ENCODE measurements at places on chromosomes 11 and 22.

DNA sequence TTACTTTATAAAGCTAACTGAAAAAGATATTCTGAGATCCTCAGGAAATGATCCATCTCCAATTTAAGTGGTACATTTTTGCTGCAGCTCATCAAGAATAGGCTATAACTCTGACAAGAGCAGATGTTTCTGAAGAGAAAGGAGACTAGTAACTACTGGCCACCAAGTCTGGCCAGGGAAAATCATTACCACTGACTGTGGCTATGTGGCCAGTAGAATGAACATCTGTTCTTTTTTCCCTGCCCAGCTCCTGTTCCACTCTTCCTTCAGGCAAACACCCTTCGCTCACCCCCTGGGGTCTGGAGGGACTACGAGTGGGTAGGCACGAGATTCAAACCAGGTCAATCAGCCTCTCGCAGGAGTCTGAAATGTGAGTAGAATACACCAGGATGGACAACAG, 23.9 kb downstream of the TMEM123 start:
- no peak for DNase-seq

- no peak for DNase-seq
These were observed 19.0 kb upstream of the MYH9 start for GRCh38 chr22:36406721-36407120.

GRCh38 chr11:111561791-111562325, 21.3 kb downstream of the LAYN start:
- DNase-seq: no peak

GRCh38 chr11:1705126-1706052, 8.4 kb downstream of the KRTAP5-6 start:
- DNase-seq: no peak

GRCh38 chr22:38656256-38657044, at the start of the genes CBY1 and FAM227A:
CBY1 (plus strand) TSS chr22:38656638; CDS start chr22:38668055, 11,417 bp downstream.
FAM227A (minus strand) TSS chr22:38656392; CDS start chr22:38650168, 6,224 bp downstream.
- peak; percentile 75 for DNase-seq

DNA sequence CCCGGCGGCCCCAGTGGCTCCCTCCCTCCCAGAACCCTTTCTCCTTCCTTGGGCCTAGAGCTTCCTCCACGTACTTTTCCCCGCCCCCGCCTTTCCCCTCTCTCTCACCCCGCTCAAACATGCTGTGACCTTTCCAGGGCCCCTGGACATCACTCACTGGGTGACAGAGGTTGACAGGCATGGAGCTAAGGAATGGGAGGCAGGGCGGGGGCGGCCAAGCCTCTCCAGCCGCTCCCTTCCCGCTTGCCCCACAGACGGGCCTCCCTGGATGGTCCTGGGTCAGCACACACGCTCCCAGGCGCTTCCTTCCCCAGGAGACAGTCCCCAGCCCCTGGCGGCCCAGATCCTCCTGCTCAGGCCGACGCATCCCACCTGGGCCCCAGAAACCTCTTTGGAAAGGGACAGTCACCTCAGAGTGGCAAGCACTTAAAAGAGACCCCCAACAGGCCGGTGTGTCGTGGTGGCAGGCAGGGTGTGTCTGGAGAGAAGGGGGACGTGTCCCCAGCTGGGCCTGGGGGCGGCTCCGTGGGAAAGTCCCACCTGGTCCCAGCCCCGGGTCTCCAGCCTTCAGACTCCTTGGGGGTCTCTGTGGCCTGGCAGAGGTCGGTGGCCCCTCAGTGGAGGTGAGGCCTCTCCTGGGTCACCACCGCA, 8.8 kb downstream of the H19 start:
- no peak for DNase-seq

DNA sequence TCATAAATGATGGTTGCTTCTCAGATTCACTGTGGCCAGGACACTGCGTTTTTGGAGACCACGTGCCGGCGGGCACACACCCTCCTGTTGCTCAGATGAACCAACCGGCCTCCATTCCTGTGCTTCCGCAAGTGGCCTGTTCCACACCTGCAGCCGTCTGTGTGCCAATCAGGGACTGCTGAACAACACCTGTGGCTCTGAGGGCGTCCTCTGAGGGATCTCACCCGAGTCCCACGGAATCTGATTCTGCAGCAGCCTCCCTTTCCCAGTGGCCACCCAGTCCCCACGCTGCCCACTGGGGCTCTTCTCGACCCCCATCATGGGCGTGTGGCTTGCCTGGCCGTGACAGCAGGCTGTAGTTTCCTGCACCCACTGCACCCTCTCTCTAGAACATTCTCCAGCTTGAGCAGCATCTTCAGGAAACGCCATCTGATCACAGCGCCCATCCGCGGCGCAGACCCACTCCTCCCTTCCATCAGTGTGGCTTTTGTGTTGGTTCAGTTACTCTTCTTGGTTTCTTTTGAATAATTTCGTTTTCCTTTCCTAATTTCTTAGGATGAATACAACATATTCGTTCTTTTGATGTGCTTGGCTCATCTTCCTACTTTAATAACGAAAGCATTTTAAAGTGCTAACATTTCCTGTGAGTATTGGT, 100.3 kb upstream of the SLC22A12 start:
- no peak for DNase-seq

DNA sequence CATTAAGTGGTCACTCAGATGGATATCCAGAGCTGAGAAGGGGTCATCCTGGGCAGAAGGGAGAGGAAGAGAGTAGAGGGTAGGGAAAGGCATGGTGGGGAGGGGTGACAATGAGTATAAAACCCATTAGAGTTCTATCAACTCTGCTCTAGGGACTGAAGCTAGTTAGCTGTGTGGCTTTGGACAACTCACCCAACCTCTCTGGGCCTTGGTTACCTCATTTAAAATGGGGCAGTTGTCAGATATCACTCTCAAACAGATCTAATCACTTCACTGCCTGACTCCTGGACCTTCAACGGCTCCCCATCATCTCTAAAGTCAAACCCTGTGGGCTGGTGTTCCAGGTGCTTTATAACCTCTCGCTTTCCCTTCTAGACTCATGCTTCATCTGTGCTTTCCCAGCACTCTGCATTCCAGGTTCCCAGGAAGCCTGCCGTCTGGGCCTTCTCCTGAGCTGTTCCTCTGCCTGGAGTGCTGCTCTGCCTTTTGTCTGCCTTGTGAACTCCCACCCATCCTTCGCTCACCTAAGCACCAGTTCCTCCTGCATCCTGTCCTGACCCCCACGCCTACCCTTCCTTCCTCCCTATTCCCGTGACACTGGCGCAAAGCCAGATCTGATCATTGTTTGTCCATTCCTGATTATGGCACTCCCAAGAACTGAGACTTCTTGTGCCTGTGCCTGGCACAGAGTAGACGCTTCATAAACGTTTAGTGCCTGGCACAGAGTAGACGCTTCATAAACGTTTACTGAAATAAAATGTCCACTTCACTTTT, 22.3 kb upstream of the KCNJ11 start:
- no peak for DNase-seq

DNA sequence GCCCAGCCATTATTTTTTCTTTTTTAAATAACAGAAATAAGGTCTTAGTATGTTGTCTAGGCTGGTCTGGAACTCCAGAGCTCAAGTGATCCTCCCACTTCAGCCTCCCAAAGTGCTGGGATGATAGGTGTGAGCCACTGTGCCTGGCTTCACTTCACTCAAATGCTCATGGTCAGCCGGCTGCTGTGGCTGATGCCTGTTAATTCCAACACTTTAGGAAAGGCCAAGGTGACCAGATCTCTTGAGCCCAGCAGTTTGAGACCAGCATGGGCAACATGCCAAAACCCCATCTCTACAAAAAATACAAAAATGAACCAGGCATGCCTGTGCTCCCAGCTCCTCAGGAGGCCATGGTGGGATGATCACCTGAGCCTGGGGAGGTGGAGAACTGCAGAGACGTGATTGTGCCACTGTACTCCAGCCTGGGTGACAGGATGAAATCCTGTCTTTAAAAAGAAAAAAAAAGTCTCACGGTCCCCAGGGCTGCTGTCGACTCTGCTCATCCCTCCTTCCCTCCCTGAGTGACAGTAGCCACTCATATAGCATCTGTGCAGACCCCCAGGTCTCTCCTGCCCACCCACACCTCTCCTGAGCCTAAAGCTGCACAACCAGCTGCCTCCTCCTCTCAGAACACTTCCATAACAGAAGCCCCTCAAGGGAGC, 3.6 kb downstream of the YDJC start:
- no peak for DNase-seq

- no peak for DNase-seq
These were observed 23.8 kb upstream of the HIKESHI start for GRCh38 chr11:86278226-86278625.

- DNase-seq: no peak
These were observed 122.1 kb downstream of the BCR start for GRCh38 chr22:23302171-23303002.

DNA sequence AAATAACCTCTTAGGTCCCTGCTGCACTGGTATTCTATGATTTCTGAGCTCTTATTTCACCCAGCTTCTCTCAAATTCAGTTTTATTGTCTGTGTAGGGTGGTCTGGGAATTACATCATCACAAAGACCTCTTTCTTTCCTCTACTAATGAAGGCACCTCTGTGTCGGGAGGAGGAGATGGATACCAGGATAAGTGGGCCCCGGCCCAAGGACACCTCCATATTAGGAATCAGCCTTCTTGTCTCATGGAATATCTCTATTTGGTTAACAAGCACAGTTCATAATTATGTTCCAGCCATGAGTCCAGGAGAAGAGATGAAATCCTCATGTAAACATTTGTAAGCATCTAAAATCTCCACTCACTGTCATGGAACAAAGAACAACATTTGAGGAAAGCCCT, 9.4 kb downstream of the PARVA start:
- DNase-seq: no peak

DNA sequence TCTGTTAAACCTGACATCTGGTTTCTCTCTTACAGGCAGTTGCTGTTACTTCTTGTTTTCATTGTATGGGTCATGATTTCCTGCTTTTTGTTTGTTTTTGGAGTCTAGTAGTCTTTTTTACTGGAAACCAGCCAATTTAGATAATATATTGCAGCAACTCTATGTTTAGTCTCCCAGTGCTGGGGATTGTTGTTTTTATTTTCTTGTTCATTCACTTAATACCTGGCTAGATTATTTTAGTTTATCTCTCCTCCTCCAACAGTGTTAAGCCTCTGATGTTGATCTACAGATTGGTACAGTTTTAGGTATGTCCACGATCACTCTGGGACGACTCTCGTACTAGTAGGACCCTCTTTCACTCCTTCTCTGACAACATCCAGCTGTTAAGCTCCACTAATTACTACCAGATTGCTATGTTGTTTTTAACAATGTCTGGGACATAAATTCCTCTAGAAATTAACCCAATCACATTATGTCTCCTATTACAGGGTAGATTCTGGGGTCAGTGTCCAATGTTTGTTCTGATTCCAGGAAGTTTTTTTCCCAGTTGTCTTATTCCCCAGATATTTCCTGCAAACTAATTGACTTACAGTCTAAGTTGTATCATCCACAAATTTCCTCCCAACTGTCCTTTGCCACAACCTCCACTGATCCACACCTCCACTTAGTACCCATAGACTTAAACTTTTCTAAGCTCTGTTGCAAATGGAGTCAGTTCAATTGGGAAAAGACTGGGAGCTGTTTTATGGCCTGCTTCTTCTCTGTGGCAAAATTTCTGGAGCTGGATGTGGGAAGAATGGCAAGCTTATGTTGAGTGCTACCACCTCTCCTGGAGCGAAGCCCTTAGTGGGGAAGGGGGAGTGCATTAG, 1280.6 kb upstream of the CNTN5 start:
- no peak for DNase-seq

DNA sequence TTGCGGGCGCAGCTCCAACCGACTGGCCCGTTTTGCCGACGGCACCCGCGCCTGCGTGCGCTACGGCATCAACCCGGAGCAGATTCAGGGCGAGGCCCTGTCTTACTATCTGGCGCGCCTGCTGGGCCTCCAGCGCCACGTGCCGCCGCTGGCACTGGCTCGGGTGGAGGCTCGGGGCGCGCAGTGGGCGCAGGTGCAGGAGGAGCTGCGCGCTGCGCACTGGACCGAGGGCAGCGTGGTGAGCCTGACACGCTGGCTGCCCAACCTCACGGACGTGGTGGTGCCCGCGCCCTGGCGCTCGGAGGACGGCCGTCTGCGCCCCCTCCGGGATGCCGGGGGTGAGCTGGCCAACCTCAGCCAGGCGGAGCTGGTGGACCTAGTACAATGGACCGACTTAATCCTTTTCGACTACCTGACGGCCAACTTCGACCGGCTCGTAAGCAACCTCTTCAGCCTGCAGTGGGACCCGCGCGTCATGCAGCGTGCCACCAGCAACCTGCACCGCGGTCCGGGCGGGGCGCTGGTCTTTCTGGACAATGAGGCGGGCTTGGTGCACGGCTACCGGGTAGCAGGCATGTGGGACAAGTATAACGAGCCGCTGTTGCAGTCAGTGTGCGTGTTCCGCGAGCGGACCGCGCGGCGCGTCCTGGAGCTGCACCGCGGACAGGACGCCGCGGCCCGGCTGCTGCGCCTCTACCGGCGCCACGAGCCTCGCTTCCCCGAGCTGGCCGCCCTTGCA, 1.0 kb downstream of the FJX1 start:
- DNase-seq: no peak

GRCh38 chr11:104134745-104135144, 29.2 kb downstream of the PDGFD start:
- DNase-seq: no peak

DNA sequence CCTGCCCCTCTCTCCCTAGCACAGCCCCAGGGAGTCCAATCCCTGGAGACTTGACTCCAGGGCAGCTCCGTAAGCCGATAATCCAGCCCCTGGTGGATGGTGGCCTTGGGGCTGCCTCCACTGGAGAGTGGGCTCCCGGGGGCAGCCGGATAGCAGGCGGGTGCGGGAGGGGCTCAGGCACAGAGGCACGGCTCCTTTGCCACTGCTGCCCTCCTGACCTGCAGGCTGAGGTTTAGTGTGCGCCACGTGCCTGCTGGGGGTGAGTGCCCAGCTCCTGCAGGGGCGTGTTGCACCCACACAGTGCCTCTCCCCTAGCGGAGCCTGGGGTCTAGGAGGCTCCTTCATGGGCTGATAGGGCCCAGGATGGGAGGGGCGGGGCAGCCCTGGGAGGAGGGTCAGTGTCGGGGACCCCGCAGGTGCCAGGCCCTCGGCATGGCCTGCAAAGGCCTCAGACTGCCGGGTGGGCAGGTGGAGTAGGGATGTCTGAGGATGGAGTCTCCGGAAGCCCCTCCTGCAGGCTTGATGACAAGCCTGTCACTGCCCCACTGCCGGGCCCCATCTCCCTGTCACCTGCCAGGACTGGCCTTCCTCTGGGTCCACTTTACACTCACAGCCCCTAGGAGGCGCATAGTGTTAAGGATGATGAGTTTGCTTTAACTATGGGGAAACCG, 5.6 kb downstream of the DUSP8 start:
- DNase-seq: no peak

GRCh38 chr11:96841792-96842191, 452.0 kb downstream of the JRKL start:
- no peak for DNase-seq

- no peak for DNase-seq
These were observed 673.8 kb downstream of the NELL1 start for GRCh38 chr11:21343204-21343603.

Data from activated CD8-positive, alpha-beta memory T cell treated with anti-CD3 and anti-CD28 coated beads for 4 hours (primary cell).